ENCODE measurements at places on chromosomes 5 and 9. TPM values are rescaled to one million over a fixed set of nuclear protein-coding genes. Genes with fewer than 3 reads are reported as not detected.

Gene NMUR2
- total RNA-seq = not detected

Gene PRR16
- total RNA-seq = not detected

Gene PDE6A
- total RNA-seq = not detected

Gene ZFP37
- total RNA-seq = 0.39 TPM

Gene DRD1
- not detected for total RNA-seq

Gene IGFBPL1
- total RNA-seq = not detected

Gene ARL14EPL
- total RNA-seq = not detected

Gene ANXA2R
- 45.6 TPM for total RNA-seq

Gene IRX4
- not detected for total RNA-seq

Gene MYO10
- not detected for total RNA-seq

Gene CLINT1
- 89.9 TPM for total RNA-seq

Gene CDH10
- not detected for total RNA-seq

Gene CARD6
- 0.53 TPM for total RNA-seq

Gene TNFSF8
- 70.9 TPM for total RNA-seq

Gene OR1J4
- total RNA-seq = not detected

Gene CAPSL
- total RNA-seq = not detected

Gene CSF1R
- total RNA-seq = 0.45 TPM

Gene SIT1
- total RNA-seq = 19.2 TPM

Gene CYLC2
- total RNA-seq = not detected

Gene BHMT2
- total RNA-seq = not detected

Gene ELL2
- 93.5 TPM for total RNA-seq
